ENCODE measurements at places on chromosomes 5 and 9.

DNA sequence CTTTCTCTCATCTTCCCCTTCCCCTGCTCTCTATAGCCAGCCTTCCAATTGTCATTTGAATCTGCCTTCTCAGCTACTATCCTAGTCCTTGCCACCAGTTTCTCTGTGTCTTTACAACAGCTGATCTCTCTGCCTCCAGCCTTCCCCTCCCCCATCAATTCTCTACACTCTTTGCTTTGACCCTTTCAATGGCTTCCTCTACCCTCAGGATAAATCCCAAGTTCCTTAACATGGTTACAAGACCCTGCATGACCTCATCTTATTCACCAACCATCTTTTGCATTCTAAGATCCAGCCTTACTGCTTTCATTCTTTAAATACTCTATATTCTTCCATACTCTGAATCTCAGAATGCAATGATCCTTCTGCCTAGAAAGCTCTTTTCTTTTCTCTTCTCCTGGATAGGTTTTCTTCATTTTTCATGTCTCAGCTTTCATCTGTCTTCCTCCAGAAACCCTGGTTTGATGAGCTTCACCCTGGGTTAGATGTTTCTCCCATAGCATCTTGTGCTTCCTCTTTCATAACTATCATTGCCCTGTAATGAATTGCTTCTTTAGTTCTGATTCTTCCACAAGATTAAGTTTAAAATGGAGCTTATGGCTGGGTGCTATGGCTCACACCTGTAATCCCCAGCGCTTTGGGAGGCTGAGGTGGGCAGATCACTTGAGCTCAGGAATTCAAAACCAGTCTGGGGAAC is 58.6 kb upstream of the ZSWIM6 start:
- no peak for DNase-seq

DNA sequence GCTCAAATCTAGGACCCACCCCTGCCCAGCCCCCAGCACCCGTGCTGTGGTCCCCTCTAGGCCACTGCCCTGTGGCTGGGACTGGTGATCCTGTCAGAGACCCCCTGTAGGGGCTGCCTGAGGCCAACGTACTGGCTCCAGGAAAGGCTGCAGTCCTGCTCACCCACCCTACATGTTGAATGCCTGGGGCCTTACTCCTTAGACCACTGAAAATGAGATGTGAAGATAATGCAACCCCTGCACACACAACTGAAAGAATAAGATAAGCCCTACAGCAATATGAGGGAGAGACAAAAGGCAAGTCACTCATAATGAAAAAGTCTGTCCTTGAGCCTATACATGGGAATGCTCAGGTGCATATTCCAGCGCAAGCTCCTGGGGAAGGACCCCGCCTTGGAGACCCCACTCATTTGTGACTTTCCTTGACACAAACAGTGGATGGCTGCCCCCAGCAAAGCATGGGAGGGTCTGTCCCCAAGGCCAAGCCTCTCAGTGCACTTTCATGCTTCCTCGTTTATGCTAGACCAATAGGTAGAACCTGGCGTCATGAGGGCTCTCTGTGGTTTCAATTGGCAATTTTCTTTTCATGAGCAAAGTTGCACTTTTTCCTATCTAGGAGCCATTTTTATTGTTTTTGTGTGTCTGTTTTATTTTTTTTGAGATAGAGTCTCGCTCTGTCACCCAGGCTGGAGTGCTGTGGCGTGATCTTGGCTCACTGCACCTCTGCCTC is 12.5 kb upstream of the WNK2 start:
- DNase-seq = no peak

GRCh38 chr5:30413540-30413939 is 779.9 kb upstream of the CDH6 start:
- DNase-seq = no peak

- no peak for DNase-seq
These were observed 47.0 kb downstream of the OLFM1 start for GRCh38 chr9:135134268-135135022.

DNA sequence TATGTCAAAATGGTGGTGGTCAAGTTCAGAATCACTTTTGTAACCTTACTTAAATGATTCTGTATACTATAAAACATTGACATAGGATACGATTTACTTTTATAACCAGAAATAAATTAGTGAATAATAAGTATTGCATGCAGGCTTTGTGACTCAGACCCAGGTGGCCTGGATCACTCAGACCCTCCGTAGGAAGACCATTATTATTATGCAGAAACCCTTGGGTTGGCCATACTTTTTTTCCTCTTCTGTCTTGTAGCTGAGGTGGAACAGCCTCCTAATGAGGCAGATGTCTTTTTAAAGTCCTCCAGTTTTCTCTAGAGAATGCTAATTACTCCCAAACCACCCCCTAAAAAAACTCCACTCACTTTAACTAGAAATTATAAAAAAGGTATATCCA is 121.9 kb downstream of the LPAR1 start:
- DNase-seq = no peak

GRCh38 chr9:14423815-14424261 is 109.9 kb upstream of the NFIB start:
- DNase-seq = no peak

DNA sequence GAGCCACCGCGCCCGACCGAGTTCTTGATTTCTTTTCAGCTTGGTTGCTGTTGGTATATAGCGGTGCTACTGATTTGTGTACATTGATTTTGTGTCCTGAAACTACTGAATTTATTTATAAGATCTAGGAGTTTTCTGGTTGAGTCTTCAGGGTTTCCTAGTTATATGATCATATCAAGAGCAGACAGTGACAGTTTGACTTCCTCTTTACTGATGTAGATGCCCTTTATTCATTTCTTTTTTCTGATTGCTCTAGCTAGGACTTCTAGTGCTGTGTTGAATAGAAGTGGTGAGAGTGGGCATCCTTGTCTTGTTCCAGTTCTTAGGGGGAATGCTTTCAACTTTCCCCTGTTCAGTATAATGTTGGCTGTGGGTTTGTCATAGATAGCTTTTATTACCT is 17.4 kb upstream of the LRRC19 start:
- no peak for DNase-seq

DNA sequence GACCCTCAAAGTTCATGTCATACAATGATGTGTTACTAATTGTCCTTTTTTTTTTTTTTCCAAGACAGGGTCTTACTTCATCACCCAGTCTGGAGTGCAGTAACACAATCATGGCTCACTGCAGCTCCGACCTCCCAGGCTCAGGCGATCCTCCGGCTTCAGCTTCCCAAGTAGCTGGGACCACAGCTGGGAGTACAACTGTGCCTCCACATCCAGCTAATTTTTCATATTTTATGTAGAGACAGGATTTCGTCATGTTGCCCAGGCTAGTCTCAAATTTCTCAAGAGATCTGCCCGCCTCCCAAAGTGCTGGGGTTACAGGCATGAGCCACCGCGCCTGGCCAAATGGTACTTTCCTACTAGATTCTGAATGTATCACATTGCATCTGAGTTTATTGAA is 49.4 kb upstream of the EBF1 start:
- DNase-seq = no peak

DNA sequence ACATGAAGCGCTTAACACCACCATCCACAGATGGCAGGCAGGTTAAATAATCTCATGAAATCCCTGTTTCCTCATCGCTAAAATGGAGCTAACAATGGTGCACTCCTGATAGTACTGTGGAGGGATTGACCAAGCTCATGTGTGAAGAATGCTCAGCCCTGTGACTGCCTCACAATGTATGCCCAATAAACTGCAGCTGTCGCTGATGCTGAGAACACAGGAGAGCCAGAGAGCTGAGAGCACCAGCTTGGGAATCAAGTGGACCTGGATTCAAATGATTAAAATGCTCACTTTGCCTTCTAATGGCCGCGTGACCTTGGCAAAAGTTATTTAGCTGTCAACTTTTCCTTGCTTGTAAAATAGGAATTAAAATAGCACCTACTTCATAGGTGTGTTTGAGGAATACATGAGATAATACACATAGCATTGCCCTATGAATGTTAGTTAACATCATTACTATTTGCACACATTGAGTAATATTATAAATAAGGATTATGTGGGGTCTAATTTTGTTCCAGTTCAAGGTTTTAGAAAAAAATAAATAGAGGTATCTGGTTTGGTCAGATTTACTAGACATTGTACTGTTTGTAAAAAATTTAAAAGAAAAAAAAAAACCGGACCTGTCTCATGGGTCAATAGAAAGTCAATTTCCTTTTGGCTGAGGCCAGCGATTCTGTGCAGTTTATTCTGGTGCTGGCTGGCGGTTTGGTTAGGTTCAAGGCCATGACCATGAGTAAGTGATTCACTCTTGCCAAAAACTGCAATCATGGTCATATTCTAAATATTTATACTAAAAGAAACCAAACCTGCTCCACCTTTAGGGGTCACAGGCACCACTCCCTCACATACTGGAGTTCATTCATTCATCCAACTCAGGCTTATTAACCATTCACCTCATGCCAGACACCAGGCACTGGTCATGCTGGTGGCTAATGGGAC is 101.3 kb downstream of the SH3TC2 start:
- peak; percentile 37 for DNase-seq

DNA sequence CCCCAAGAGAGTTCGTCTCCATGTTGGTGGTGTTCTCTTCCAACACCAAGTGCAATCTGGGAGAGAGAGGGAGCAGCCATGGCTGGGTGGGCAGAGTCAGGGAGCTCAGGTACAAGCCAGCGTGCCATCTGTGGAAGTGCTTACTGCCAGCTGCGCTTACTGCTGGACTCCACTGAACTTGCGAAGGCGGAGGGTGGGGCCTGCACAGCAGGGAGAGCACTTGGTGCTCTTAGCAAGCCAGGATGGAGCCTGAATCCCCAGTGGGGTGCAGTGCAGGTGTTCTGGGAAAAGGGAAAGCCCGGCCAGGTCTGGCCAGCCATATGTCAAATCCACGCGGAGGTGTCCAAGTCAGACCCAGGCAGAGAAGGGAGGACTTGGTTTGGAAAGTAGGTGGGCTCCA is 142.0 kb downstream of the FANCC start:
- DNase-seq = no peak

GRCh38 chr5:109619606-109620005 is 70.1 kb upstream of the MAN2A1 start:
- DNase-seq = no peak

GRCh38 chr9:71213633-71214032 is 92.2 kb upstream of the TRPM3 start:
- no peak for DNase-seq

- DNase-seq = no peak
These were observed 333.5 kb downstream of the DEPDC1B start for GRCh38 chr5:60366489-60366888.

DNA sequence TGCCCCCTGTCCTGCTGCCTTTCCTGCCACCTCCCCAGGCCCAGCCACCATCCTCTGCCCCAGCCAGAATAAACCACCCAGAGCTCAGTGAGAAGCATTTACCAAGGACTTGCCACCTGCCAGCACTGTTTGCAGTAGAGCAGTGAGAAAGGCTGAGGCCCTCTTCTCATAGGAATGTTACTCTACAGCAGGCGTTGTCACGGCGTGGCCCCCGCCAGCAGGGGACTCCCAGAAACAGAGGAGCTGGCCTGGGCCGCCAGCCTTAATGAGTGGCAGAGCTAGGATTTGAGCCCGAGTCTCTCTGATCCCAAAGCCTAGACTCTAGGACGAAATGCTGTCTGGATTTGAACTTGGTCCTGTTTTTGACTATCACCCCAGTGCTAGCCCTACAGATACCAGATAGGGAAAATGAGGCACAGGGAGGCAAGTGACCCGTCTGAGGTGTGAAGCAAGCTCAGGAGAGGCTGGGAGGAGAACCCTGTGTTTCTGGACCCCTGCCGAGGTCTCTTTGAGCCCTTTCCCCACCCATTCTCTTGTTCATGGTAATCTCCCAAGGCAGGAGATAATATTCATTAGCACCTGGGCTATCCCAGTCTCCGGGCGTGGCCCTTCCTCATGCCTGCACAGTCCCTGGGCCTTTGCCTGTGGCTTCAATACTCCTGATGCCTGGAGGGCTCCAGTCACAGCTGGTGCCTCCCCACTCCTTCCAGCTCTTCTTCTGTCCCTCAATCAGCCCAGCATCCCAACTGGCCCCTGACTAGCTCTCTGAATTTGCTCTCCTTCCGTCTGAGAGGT is 30.7 kb downstream of the HRH2 start:
- no peak for DNase-seq

DNA sequence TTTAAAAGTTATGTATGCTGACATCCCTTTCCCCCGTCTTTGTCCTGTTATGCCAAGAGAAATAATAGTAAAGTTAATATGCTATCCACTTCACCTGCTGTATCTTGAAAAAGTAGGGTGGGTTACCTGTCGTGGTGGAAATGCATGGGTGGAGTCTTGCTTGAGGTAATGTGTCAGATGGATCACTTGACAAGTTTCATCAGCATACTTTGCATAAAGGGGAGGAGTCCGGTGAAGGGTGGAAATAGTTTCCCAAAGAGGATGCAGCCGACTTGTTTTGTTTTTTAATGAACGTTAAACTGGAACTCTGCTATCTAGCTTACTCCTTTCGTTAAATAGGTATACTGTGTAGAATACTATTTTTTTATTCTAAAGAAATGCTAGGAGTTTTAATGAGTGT is 9.0 kb upstream of the DMRT3 start:
- DNase-seq = no peak

- DNase-seq = no peak
These were observed 22.1 kb downstream of the LRRC70 start for GRCh38 chr5:62600560-62601252.

DNA sequence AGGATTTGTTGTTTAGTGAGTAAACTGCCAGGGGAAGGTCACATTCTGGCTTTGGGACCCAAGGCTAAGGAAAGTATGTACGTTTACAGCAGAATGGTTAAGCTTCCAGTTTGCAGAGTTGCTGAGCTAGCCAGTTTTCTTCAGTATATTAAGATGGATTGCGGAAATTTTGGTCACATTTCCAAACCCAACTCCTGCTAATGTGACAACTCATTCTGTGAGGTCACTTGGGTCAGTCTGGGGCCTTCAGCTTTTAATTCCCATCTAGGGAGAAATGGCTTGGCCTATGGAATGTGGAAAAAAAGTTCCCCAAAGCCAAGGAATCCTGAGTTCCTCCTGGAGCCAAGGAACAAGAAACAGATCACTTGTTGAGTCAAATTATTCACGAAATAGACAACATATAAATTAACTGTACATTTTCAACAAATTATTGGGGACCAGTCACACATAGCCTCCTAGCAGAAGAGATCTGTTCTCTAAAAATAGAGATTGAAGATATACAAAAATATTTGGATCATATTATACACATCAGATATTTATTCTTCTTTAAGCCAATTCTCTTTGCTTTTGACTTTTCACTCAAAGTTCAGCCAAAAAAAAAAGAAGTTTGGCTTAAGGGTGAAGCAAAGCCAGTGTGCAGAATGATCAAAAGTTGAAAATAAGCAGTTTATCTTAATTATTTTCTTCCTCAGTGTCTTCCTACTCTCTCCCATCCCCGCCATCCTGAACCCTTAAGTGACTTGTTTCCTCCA is 8.8 kb downstream of the KCNV2 start:
- no peak for DNase-seq

DNA sequence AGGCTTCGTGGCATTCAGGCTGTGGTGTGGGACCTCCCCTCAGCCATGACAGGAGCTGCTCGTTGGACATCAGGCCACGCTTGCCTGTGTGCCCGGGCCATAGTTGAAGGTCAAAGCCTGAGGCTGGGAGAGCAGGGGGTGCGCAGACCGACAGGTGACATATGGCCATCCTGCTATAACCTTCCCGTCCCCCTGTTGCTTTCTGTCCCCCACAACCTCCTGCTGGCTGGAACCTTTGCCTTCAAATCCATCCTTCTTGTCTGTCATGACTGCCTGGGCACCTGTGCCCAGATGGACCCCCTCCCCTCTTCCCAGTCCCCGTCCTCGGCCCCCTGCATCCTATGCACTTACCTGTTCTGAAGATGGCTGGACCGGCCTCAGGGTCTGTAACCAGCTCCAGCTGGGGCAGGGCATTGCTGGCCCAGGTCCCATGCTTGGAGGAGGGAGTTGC is 83.2 kb downstream of the WNK2 start:
- no peak for DNase-seq
